Astrocyte of the hippocampus (primary cell): ENCODE measurements at places on chromosomes 1 and 21.

DNA sequence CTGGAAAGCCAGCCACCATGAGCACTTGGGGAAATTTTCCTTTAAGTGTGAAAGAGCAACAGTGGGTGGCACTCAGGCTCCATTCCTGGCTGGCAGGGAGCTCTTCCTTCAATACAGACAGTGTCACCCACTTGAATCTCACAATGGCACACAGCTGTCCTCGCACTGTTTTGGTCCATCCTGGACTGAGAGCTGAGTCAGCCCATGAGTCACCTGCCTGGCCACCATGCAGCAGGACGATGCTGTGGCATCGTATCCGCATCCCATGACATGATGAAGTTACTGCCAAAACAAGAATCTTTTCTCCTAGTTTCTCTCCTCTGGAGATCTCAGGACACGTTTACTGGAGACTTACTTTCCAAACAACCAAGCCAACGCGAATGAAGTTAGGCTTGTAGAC lies 6.0 kb downstream of the TMPRSS2 start:
- peak; percentile 19 for DNase-seq

GRCh38 chr1:61400997-61401396 lies 318.6 kb downstream of the NFIA start:
- DNase-seq, result no peak

GRCh38 chr1:36420409-36420808 lies 22.7 kb upstream of the LSM10 start:
- no peak for DNase-seq

- no peak for DNase-seq
Measured at GRCh38 chr21:34612056-34612455, 2.9 kb downstream of the RCAN1 start.

- no peak for DNase-seq
Measured at GRCh38 chr1:95622609-95623008, 388.6 kb downstream of the RWDD3 start.

DNA sequence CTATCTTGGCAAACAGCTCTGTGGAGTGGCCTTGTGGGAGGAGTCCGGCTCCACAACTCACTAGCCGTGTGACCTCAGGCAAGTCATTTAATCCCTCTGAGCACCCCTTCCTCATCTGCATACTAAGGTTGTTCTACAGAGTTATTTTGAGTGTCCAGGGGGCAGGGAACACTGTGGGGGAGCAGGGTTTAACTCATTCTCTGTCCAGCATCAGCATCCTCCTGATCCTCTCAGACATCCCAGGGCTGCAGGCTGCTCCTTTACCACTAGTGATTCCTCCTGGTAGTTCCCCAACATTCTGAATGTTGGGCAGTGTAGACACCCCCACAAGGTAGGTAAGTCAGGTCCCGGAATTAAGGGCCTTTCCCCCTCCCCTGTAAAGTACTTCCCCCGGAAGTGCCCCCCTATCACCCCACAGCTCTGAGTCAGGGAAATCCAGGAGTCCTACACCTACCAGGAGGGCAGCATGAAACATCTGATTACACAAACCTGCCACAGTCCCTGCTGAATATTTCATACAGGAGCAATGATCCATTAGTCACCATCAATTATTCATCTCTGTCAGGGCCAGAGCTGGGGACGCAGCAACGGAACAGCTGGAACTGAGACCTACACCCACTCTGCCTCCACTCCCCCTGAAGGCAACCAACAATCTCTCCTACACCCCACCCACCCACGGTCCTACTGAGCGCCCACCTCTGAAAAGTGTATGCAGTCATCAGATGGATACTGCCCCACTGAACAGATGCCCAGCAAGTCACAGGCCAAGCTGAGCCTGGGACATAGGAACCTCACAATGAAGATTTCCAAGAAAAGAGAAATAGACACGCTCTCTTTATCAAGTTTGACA lies 20.5 kb downstream of the SYT2 start:
- no peak for DNase-seq

DNA sequence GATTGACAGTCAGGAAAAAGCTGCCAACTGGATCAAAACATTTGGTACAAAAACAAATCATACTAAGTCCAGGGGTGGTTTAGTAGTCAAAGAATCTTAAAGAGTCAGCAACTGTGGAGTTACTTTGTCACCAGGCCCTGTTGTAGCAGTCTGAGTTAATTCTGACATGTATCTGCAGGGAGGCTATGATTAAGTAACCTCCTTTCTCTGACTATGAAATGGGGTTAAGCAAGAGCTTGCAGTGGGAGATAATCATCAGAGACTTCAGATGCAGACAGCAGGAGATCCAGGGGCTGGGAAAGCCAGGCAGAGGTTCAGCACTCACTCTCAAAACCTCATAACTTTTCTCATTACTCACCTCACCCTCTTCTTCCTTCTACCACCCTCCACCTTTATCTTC lies 99.2 kb upstream of the BTG3 start:
- DNase-seq, result no peak

DNA sequence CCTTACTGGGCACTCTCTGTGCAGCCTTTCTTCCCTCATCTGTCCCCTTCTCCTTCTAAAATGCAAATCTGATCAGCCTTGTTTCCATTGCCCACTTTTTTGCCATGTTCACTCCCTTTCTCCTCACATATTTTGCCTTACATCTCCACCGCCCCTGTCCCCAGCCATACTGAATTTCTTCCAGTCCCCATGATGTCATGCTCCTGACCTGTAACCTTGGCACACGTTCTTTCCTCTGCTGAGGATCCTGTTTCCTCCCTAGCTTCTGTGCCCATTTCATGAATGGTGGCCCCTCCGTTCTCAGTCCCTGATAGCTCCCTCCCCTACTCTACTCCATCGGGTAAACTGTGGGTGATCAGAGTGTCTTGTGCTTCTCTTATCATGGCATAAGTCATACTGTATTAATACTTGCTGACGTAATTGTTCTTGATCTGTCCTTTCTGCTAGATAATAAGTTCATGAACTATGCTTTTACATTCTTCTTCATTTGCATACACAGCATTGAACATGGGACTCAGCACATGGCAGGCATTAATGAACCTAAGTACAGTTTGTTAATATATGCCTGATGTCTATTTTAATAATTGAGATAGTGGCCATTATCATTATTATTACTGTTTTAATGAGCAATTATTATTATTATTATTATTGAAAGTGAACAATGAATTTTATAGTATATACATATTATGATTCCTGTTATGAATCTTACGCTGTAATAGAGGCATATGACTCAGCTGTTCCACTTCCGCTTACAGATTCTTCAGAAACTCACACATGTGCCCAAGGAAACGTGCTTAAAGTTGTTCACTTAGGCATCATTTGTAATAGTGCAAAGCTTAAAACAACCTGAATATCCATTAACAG lies 28.5 kb downstream of the MAP3K21 start:
- no peak for DNase-seq

DNA sequence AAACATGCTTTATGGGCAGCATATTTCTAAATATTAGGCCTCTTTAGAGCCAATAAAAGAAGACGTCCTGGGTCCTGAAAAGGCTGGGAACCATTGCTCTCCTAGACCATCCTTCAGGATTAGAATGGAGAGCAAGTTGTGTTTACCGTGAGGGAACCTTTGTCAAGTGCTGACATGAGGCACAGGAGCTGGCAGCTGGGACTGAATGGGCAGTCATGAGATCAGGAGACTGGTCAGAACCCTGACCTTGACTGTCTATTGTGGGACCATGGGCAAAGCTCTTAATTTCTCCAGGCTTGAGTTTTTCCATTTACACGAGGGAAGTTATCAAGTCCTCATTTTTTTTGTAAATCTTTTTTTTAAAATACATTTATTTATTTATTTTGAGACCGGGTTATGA lies 5.2 kb downstream of the PFKFB2 start:
- DNase-seq, result no peak

- DNase-seq, result no peak
Measured at GRCh38 chr1:178502856-178503255, 6.1 kb upstream of the CLEC20A start.

- peak; percentile 38 for DNase-seq
Measured at GRCh38 chr1:179779645-179780272, 36.7 kb downstream of the FAM163A start.

DNA sequence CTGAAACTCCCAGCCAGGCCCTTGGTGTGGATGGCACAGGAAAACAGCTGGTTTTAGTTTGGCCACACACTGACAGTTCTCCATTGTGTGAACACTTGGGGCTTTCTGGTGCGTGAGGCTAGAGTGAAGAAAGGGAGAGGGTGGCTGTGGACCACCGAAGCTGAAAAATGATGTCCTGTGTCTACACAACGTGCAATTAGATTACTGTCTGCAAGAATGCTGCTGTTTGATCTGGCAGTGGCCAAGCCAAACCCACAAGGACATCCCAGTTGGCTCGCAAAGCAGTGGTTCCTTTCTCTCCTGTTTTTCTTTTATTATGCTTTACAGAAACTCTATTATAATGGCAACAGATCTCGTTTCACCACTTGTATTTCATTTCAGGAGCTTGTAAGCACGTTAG lies 58.9 kb downstream of the ERG start:
- DNase-seq, result peak; percentile 45

DNA sequence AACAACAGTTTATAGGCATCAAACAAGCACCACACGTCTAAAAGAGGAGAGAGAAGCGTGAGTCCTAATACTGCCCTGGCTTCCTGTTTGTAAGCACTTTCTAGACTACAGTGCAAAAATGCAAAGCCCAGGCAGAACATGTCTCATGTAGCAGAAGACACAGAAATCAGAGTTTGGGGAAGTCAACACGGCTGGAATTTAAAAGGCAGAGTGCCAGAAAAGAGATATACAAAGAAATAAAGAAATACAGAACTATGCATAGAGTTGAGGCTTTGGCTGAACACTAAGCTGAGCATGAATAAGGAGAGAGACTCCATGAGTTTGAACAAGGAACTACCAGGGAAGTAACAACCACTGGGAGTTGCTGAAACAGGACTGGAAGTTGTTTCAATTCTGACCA lies 566.6 kb upstream of the NR5A2 start:
- no peak for DNase-seq

DNA sequence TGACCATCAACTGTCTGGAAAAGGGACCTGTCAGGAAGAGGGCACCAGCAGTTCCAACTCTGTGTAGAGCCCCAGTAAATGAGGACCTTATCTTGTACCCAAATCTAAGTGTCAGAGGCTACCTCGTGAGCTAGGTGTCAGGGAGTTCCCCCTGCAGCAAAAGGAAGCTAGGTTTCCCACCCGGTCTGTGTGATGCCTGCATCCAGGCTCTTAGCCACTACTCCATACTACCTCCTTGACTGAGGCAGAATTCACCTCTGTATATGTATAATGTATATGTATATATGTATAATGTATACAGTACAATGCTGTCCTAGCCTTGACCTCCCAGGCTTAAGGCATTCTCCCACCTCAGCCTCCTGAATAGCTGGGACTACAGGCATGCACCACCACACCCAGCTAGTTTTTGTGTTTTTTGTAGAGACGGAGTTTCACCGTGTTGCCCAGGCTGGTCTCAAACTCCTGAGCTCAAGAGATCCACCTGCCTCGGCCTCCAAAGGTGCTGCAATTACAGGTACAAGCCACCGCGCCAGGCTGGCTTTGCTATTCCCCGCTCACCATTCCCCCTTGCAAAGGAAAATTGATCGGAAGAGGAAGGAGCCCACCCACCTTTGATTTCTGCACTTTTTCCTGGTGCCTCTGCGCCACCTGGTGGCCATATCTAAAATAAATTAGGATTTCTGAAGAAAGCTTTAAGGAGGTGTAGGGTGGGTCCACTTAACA lies 15.7 kb upstream of the LUZP1 start:
- DNase-seq, result peak; percentile 73

GRCh38 chr1:76070538-76070937 lies 4.0 kb upstream of the ST6GALNAC3 start:
- DNase-seq, result no peak

- DNase-seq, result peak; percentile 15
Measured at GRCh38 chr1:92736395-92736794, 48.5 kb downstream of the EVI5 start.

- DNase-seq, result peak; percentile 84
Measured at GRCh38 chr1:205286335-205286950, 35.1 kb downstream of the NUAK2 start.

GRCh38 chr1:222009105-222009730 lies 267.3 kb upstream of the DUSP10 start:
- DNase-seq, result peak; percentile 30

DNA sequence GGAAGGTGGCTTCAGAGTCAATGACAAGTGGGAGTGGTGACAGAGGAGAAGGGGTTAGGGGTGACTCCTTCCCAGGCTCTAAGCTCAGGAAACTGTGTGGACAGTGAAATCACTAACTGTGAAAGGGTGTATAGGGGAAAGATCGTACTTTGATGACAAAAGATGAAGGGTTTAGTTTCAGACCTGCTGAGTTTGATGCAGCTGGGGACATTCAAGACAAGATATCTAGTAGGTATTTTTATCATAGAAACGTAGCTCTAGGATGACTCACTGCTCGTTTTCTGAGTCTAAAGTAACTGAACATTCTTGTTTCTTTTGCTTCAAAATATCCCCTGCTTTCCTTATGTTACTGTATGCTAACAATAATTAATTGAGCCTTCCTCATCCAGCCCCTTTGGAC lies 149.0 kb downstream of the PCP4 start:
- DNase-seq, result no peak

GRCh38 chr1:234373959-234374254 lies 651 bp downstream of the COA6 start:
- no peak for DNase-seq

DNA sequence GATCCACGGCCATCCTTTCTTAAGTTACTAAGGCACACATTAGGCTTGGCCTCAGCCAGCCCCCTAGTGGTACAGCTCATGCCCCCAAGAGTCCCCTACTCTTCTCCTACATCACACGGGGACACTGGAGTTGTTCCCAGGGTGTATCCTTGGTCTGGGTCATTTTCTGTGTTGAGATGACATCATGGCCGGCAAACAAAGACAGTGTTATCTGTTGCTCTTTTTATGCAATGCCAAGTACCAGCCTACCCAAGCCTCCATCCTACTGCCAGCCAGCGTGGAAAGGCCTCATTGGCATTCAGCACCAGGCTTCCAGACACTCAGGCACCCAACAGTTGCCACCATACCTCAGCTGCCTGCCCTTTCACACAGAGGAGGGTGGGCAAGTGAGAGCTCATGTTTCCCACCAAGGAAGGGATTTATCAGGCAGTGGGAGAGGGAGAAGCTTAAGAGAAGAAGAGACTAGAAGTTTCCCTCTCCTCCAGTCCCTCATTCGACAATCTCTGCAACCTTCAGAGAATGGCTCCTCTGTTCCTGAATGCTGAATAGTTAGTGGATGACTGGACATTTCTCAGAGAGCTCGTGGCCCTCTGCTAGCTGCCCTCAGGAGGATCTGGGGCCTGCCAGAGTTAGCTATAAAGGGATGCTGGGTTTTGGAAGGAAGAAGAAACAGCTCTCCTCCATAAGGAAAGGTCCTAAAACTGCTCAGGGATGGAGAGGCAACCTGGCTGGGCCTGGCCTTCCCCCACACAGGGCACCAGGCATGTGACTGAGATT lies 17.7 kb downstream of the CBR1 start:
- peak; percentile 37 for DNase-seq
